ENCODE measurements at places on chromosomes 11 and 22.

GRCh38 chr11:122843281-122844141 is 5.2 kb downstream of the CRTAM start:
- no peak for DNase-seq

DNA sequence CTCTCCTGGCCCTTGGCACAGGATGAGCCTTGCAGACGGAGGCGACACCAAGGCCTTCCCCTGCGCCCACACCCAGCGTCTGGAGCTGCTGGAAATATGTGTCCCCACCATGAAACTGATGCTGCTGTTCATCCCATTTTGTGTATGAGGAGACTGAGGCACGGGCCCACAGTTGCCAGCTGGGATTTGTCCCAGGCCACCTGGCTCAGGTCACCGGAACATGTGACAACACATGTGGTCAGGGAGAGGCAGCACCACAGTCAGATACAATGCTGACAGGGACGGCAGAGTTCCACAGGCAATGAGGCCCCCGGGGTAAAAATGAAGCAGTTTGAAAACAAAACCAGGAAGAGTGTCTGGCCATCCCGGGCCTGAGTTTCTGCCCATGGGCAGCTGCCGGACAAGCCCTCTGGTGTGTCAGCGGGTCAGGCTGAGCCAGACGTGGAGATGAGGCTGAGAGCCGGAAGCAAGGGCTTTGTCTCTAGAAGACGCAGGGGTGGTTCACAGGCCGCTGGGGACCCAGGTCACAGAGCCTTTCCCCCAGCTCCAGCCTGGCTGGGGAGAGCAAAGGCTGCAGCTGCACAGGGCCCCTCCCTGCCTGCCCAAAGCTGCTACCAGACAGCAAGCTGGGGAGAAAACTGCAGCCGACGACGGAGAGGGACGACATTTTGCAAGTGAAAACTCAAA is 80.7 kb downstream of the CDKN1C start:
- DNase-seq = no peak

DNA sequence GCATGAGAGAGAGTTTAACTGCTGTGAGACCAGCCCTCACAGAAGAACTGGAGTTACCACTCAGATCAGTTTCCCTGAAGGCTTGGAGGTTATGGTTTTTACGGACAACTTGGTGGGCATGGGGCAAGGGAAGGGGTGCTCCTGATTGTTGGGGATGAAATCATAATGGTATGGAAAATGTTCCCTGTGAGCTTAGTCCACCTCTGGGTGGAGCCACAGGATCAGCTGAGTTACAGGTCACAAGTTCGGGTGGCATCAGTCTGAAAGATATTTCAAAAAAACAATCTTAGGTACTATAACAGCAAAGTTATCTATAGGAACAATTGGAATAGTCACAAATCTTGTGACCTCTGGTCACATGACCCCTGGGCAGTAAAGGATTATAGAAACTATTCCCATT is 162.9 kb downstream of the DLG2 start:
- DNase-seq = no peak

- DNase-seq = no peak
Observed at GRCh38 chr11:6563121-6563619, 40.2 kb downstream of the RRP8 start.

- no peak for DNase-seq
Observed at GRCh38 chr11:62732830-62733229, 4.5 kb downstream of the TTC9C start.

- DNase-seq = no peak
Observed at GRCh38 chr22:30777587-30777986, 82.9 kb downstream of the OSBP2 start.

GRCh38 chr11:73034331-73034730 is 107.8 kb downstream of the FCHSD2 start:
- no peak for DNase-seq

DNA sequence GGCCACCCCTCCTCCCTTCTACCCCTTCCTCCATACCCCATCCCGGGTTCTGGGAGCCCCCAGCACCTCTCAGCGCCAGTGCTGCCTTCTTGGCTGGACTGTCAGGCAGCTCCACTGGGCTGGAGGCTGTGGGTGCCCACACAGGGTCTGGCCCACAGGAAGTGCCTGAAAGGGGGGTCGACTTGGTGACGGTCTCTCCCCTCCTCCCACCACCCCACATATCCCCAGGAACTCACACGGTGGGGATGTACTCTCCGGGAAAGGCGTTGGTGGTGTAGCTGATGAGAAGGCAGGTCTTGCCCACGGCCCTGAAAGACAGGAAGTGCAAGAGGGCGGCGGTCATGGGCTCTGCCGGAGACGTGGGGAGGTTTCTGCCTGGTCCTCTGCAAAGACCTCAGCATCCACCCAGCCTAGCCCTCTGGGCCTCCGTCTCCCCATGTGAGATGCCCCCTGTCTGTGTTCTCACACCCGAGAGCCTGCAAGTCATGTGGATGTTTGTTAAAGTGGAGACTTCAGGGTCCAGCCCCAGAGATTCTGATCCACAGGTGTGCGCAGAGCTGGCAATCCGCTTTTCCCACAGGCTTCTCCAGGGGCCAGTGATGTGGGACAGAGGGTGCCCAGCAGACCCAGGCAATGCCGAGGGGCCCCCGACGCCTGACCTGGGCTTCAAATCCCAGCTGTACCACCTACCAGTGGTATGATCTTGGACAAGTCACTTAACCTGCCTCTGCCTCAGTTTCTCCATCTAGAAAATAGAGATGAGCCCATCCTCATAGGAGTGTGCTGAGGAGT is 2.5 kb downstream of the RAC2 start:
- no peak for DNase-seq

DNA sequence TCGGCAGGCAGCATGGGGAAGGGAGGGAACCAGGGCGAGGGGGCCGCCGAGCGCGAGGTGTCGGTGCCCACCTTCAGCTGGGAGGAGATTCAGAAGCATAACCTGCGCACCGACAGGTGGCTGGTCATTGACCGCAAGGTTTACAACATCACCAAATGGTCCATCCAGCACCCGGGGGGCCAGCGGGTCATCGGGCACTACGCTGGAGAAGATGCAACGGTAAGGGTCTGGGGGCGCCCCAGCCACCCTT is 204 bp downstream of the FADS2 start:
- no peak for DNase-seq

DNA sequence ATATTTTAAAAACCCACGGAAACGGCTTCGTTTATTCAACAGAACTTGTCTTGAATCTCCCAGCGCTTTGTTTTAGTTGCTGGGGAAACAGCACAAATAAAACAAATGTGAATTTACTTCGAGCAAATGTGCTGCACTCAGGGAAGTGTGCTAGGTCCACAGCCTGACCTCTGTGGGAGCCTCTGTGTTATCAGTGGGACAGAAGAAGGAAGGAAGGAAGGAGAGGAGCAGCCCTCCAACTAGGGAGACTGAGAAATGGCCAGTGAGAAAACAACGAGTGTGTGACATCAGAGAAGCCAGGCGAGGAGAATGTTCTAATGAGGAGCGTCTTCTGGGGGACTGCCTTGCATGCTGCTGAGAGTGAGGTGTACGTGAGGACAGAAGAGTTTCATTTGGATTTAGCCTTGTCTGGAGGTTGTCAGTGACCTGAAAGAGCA is 42.7 kb downstream of the PPP6R3 start:
- peak; percentile 42 for DNase-seq

DNA sequence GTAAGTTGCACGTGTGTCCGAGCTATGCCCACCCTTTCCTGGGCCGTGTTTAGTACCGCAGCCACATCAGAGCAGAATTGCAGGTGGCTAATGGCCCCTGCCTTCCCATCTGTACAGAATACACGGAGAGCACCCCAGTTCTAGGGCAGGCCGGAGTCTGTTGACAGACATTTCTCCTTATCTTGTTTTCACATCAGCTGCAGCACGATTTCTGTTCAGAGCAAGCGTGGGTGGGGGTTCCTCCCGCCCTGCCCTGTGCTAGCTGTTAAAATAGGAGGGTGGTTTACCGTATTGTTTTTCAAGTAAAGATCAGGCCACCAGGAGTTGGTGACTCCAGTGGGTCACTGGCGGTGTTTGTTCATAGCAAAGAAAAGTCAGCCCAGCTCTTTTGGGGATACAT is 41.1 kb downstream of the UBASH3B start:
- no peak for DNase-seq

- no peak for DNase-seq
Observed at GRCh38 chr11:20197881-20198280, 37.6 kb upstream of the DBX1 start.

DNA sequence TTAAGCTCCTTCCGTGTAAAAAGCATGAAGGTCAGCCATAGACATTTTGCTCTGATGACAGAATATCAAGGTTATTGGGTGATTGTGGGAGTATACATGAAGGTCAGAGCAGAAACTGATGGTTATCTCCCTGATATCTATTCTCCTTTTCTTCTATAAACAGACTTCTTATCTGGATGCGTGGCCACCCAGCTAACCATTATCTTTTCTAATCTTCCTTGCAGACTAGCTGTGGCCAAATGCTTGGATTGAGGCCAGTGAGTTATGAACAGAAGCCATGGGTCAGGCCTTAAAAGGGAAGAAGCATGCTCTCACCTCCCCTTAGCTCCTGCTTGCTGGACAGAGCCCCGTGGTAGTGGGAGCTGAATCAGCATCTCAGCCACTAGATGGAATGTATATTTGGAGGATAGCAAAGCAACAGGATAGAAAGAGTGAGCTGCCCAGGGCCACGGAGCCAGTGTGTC is 31.3 kb upstream of the LRRC55 start:
- no peak for DNase-seq

GRCh38 chr11:29773656-29774264 is 243.1 kb downstream of the KCNA4 start:
- no peak for DNase-seq

GRCh38 chr11:19953336-19953735 is 206.9 kb downstream of the DBX1 start:
- DNase-seq = no peak

- DNase-seq = no peak
Observed at GRCh38 chr11:132217856-132218255, 847.4 kb downstream of the NTM start.

DNA sequence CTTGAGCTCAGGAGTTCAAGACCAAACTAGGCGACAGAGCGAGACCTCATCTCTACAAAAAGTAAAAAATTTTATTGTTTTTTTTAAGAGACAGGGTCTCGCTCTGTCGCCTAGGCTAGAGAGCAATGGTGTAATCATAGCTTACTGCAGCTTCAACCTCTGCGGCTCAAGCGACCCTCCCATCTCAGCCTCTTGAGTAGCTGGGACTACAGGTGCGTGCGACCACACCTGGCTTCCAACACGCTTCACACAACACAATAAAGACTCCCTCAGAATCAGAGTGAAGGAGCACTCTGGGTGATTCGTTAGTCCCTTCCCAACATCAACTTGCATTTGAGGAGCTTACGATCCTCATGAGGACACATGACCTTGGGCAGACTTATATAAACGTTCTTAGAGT is 79.5 kb upstream of the APOA1 start:
- DNase-seq = no peak

- DNase-seq = no peak
Observed at GRCh38 chr11:64760759-64761420, 1.1 kb upstream of the PYGM start.

DNA sequence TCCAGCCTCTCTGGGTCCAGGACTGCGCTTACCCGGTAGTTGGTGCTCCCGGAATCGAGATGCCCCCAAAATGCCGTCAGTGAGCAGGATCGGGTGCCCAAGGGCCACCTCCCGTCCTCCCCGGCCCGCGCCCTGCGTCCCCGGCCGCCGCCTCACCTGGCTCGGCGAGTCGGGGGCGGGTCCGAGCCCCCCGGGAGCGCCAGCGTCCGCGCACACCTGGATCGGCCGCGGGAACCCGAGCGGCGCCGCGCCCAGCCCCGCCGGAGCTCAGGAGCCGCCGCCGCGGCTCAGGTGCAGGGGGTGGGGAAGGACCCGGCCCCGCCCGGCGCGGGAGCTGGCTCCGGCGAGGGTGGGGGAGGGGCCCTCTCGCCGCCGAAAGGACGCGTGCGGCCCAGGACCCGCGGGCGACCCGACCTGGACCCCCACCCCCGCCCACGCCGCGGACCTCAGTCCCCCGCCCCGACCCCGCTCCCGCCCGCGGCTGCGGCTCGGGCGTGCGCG is at the start of gene SHANK2:
Gene SHANK2, minus strand, starts transcription at position 309 of the 501 bp plus-strand sequence. CDS start 105,251 bp downstream, outside the sequence.
- no peak for DNase-seq

DNA sequence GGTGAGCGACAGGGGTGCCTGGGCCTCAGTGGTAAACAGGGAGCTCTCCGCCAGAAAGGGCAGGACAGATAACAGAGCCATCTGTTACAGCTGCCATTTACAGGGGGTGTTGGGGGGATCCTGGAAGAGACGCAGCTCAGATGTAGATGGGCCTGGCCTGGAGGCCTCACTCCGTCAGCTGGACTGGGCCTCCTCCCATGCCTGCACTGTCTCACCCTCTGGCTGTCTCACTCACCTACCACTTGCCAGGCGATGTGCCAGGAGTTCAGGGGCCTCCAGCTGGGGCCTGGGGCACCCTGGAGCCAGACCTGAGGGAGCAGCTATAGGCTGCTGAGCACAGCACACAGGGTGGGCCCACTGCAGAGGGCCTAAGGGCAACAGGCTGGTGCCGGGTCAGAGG is 16.3 kb upstream of the SUSD2 start:
- DNase-seq = no peak

DNA sequence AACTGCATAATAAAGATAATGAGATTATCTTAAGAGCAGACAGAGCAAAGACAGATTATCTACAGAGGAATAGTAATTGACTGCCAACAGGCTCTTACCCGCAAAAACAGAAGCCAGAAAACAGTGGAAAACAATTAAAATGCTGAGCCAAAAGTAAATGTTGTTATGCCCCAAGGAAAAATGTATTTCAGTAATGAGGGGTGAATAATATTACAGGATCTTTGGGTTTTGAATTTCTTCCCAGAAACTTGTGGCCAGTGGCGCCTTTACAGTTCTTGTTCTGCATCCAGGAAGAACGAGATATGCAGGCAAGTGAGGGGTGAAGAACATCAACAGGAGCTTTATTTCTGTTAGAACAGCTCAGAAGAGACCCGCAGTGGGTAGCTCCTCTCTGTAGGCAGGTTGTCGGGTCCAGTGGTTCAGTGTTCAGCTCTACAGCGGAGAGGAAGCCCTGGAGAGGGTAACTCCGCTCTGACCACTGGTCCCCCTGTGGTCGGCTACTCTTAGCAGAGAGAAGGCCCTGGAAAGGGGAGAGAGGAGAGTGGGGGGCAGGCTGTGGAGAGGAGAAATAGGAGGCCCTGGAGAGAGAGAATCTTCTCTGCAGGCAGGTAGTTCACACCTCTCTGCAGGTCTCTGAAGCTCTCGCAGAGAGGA is 51.8 kb upstream of the SC5D start:
- DNase-seq = no peak

GRCh38 chr11:70326833-70327232 is 56.3 kb downstream of the PPFIA1 start:
- DNase-seq = no peak

GRCh38 chr22:40031766-40032470 is 37.2 kb downstream of the FAM83F start:
- DNase-seq = no peak

- DNase-seq = no peak
Observed at GRCh38 chr11:41784513-41785335, 325.3 kb upstream of the LRRC4C start.

DNA sequence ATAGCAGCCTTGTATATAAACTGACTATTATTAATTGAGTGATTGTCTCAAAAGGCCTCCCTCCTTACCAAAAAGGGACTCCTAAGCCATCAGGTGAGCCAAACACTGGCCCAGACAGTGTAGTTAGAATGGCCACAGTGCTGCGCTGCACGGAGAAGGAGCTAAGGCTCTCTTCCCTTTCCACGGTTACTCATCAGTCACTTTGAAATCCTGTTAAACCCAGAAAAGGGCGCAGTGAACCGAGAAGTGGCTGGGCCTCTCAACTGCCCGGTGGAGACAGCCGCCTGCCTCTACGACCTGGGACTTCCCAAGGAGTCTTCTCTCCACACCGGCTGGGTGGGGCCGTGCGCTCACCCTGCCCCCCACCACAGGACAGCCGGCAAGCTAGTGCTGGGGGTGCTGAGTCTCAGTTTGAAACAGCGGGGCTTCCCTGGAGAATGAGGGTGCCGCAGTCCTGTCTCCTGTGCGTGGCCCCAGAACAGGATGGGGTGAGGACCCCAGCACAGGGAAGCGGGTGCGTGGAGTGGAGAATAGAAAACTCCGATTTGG is 1.3 kb downstream of the MYH9 start:
- DNase-seq = no peak

Data from right lung (tissue), 10 donors.